AG10803 (cell line): ENCODE measurements at places on chromosomes 4 and X.

- no peak for DNase-seq
Observed at GRCh38 chr4:8647626-8648025, 55.1 kb downstream of the CPZ start.

- no peak for DNase-seq
Observed at GRCh38 chrX:128816919-128817318, 706.4 kb downstream of the SMARCA1 start.

- DNase-seq, result no peak
Observed at GRCh38 chrX:9654929-9655328, 110.7 kb downstream of the GPR143 start.

- peak; percentile 36 for DNase-seq
Observed at GRCh38 chr4:114180481-114180880, 201.0 kb upstream of the ARSJ start.

- DNase-seq, result peak; percentile 69
Observed at GRCh38 chrX:11757719-11758399, at the start of gene MSL3. TSS of gene MSL3 (plus strand) at chrX:11758237. CDS start at chrX:11758264, 27 bp downstream.

DNA sequence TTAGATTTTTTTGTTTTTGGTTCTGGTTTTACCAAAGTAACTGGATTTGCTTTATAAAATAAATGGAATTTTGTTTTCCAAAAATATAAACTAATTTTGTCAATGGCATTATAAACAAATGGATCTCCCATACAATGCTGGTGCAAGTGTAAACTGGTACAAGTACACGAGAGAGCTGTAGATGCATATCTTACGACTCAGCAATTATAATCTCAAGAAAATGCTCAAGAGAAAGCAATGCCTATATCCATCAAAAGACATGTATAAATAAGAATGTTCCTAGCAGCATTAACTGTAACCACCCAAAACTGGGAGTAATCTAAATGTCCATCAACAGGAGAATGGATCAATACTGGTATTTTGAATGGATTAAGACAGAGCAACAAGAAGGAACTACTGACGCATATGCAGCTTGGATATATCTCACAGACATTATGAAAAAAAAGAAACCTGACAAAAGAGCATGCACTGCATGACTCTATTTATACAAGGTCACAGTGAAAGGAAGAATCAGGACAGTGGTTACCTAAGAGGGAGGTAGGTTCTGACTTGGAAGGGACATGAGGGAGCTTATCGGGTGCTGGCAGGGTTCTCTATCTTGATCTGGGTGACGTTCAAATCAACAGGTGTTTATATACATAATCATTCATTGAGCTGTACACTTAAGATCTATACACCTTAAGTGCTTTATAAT is 9.5 kb downstream of the ADH5 start:
- DNase-seq, result no peak

GRCh38 chr4:3047464-3048286 is 26.7 kb downstream of the HTT-AS start:
- peak; percentile 40 for DNase-seq

GRCh38 chrX:19017271-19017670 is 33.4 kb upstream of the PHKA2 start:
- peak; percentile 8 for DNase-seq

GRCh38 chrX:42804524-42804923 is 26.6 kb upstream of the PPP1R2C start:
- DNase-seq, result no peak

DNA sequence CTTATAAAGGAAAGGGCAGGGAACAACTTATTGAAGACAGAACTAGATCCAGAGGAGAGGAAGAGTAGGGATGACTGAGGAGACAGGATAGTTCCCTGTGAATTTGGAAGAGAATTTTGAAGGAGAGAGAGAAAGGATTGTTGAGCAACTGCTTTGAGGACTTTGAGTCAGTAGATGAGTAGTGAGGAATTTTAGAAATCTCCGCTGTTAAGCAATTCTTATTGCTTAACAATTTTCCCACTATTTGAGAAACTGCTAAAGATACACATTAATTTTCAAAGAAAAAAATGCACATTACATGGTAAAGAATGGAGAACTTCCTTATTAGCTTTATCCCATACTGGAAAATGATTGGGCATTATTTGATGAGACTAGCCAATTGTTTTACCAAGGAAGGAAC is 116.3 kb upstream of the NRK start:
- peak; percentile 0 for DNase-seq

DNA sequence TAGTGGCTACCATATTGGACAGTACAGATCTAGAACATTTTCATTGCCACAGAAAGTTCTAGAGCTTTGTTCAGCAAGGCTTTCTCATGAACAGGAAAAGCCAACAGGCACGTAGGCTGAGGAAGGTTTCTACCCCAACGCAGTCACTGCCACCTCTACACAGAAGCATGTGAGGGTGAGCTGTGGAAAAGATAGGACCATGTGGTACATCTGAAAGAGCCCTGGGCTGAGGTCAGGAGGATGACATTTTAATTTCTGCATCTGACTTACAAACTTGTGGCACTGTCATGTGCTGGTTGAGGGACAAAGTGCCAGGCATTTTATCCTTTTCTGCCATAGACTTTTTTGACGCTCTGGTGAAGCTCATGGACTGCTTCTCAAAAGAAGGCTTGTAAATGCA is 454.2 kb downstream of the BCOR start:
- DNase-seq, result no peak

GRCh38 chr4:185079271-185079905 is 61.1 kb downstream of the HELT start:
- no peak for DNase-seq

DNA sequence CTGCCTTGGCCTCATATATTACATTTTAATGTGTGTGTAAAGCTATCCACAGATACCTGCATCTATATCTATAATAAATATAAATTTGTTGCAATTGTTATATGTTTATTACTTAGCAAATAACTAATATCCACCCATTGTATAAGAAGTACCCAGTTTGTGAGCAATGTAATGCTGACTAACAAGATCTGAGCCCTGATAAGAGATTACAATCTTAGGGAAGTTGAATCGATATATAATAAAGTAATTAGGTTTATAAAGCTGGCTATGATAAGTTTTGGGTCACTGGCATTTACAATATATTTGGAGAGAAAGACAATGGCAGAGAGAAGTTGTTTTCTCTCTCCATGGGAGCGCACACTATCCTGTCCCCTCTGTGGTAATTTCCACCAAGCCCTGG is 280.6 kb downstream of the NR3C2 start:
- no peak for DNase-seq

- DNase-seq, result no peak
Observed at GRCh38 chr4:109266236-109266635, 36.2 kb downstream of the COL25A1 start.

DNA sequence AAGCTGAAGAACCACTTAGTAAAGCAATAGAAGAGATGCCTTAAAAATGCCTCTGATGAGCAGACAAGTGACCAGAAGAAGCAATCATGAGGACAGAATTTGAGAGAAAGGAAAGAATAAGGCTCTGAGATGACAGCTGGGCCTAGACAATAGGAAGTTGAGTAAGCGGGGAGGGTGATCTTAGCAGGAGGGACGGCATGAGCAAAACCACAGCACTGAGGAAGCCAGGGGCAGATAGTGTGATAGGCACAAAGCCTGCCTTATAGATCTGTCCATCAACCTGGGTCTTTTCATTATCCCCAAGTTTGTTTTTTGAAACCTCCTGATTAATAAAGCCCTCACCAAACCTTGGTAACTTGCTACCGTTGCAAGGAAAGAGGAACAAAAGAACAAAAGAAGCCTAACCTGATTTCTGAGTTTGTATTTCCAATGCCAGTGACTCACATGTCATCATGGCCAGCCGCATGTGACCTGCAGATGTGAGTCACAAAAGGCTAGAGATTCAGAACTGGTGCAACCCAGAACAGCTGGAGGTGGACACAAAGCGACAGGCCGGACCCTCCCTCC is 55.7 kb upstream of the PPARGC1A start:
- peak; percentile 66 for DNase-seq

DNA sequence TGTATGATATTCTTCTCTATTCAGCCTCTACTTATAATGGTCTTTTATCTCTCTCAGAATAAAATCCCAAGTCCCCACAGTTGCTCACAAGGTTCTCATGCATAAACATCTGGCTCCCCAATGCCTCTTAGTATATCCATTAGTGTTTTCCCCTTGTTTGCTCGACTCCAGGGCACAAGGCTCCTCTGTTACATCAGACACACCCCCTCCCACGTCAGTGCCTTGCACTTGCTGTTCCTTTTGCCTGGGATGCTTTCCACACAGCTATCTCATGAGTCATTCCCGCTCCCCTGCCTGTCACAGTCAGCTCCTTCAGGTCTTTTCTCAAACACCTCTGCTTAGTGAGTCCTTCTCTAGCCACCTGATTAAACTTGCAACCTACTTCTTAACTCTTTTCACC is 260.2 kb downstream of the IL1RAPL1 start:
- no peak for DNase-seq

GRCh38 chrX:118519411-118520215 is 24.0 kb downstream of the DOCK11 start:
- DNase-seq, result peak; percentile 60

DNA sequence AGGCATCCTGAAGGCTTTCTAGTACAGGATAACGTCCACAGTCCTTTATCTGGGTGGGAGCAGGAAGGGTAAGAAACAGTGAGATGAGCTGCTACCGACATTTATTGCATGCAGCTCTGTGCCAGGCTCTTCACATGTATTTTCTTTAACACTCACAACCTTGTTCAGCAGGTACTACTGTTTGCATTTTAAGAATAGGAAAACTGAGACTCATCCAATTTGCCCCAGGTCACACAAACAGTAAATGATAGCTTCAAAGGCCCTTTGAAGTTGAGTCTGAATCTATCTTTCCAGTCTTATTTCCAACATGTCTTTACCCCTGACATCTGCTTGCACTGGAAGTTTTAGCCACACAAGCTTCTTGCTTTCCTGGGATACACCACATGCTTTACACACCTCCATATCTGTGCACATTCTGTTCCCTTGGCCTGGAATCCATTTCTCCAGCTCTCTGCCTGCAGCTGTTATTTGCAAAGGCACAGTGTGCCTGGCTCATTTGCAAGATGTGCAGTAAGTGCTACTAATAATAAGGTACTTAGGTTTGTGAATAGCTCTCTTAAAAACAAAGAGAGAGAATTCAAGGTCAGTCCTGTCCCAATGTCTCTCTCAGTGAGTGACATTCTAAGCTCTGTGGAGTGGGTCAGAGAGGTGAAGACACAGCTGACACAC is 61.2 kb downstream of the METTL14 start:
- no peak for DNase-seq

- DNase-seq, result no peak
Observed at GRCh38 chr4:77344001-77344400, 187.0 kb downstream of the CCNG2 start.

- DNase-seq, result no peak
Observed at GRCh38 chr4:89425023-89425422, 117.4 kb upstream of the GPRIN3 start.

DNA sequence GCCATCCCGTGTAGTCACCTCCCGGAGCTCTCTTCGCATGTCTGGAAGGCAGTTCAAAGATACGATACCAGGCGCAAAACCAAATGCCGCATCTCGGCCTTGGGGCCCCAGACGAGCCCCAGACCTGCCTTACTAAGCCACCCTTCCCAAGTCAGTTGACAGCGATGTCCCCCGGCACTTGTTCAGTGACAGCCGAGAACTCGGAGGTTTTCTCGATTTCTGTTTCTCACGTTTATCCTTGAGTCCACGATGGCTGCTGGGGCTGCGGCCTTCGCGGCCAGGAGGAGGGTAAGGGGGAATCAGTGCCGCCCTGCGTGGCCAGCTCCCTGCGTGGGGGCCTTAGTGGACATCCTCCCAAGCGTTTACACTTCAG is 7.3 kb downstream of the MAEA start:
- no peak for DNase-seq

GRCh38 chr4:130053723-130054122 is 957.8 kb downstream of the C4orf33 start:
- DNase-seq, result no peak

- DNase-seq, result no peak
Observed at GRCh38 chrX:10602646-10603045, 17.7 kb downstream of the MID1 start.

GRCh38 chr4:79651456-79651855 is 243.4 kb upstream of the GK2 start:
- DNase-seq, result peak; percentile 16

GRCh38 chrX:18461431-18461830 is 36.0 kb downstream of the CDKL5 start:
- no peak for DNase-seq

DNA sequence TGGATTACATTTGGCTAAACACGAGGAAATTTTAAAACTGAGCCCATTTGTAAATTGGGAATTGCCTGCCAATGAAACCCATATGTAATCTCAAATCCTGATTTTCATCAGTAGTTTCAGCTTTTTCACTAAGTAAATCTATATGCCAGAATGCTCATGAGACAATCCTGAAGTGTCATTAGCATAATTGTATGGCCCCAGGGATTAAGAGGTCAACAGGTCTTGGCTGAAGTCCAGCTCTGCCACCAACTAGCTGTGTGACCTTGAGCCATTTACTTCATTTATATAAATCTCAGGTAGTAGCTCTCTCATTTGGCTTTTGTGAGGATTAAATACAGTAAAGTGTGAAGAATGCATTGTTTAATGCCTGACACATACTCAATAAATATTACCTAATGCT is 320.5 kb upstream of the EMCN start:
- no peak for DNase-seq

- DNase-seq, result no peak
Observed at GRCh38 chr4:76447393-76447851, 12.4 kb downstream of the SHROOM3 start.

DNA sequence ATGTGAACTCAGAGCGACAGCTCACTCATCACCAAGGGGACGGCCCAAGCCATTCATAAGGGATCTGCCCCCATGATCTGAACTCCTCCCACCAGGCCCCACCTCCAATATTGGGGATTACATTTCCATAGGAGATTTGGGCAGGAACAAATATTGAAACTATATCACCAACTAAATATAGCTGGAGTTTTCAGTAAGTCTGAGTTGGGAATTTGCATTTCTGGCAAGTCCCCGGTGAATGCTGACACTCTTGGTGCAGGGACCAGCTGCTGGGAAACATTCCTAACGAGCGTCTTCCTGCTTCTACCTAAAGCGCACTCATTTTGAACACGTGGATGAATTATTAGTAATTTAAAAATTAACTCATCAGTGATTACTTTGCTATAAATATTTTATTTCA is 13.2 kb downstream of the CLDN34 start:
- no peak for DNase-seq

GRCh38 chr4:164771088-164771487 is 17.2 kb downstream of the SMIM31 start:
- peak; percentile 55 for DNase-seq

GRCh38 chr4:42149004-42149403 is 3.5 kb downstream of the BEND4 start:
- DNase-seq, result no peak

- peak; percentile 91 for DNase-seq
Observed at GRCh38 chr4:106365613-106366012, 3.0 kb downstream of the GIMD1 start.

DNA sequence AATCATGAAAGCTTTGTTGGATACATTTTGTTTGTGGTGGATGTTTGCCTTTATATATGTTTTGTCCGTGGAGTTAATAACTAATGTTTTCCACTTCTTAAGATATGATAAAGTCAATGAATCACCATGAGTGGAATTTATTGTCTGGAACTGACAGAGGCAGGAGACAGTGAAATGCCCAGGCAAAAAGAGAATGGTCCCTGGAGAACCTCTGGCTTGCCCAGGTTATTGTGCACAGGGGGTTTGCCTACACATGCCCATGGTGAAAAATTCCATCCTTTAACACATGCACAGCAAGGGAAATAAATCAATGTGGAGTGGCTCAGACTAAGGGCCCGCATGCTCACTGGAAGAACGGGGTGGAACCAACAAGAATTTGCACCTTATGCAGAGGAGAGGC is 964.3 kb upstream of the GRIA3 start:
- no peak for DNase-seq

- DNase-seq, result no peak
Observed at GRCh38 chr4:113845138-113845537, 83.6 kb upstream of the CAMK2D start.

- DNase-seq, result no peak
Observed at GRCh38 chr4:174524242-174524641, 2.0 kb upstream of the HPGD start.
